Esophagus muscularis mucosa (tissue), 4 donors: ENCODE measurements at places on chromosomes 7 and 10. TPM values are rescaled to one million over a fixed set of nuclear protein-coding genes. Genes with fewer than 3 reads are reported as not detected.

- no peak for DNase-seq
These were observed 49.5 kb downstream of the ZNF37A start for GRCh38 chr10:38143587-38143986.

- no peak for DNase-seq
These were observed 210.5 kb downstream of the ETV1 start for GRCh38 chr7:13778967-13779366.

- DNase-seq = no peak
These were observed 167.9 kb upstream of the PRSS1 start for GRCh38 chr7:142581341-142581740.

DNA sequence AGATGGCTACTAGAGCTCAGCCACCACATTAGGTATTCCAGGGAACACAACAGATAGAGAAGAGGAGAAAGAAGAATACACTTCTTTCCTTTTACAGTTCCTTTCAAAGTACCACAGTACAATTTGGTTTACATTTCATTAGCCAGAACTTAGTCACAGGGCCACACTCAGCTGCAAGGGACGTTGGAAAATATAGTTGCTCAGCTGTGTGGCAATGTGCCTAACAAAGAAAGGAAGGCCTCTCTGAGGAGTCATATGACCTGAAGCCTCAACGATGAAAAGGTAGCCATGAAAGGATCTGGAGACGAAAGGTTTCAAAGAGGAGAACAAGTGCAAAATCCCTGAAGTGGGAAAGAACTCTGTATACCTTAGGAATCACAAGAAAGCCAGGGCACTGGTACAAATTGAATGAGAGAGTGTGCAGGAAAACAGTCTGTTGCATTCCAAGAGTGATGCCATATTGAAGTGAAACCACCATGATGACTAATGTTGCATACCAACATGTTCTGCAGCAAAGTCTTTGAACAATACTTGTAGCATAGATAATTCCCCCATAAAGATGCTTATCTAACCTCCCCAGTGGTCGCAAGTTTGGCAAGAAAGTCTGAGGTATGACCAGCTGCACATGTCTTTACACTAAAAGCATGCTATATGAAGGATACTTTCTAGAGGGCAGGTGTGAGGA is 278.9 kb downstream of the HPSE2 start:
- no peak for DNase-seq

- no peak for DNase-seq
These were observed 21.9 kb downstream of the FRA10AC1 start for GRCh38 chr10:93680412-93681047.

GRCh38 chr7:23471106-23471859 is 992 bp upstream of the IGF2BP3 start:
- peak; percentile 77 for DNase-seq

DNA sequence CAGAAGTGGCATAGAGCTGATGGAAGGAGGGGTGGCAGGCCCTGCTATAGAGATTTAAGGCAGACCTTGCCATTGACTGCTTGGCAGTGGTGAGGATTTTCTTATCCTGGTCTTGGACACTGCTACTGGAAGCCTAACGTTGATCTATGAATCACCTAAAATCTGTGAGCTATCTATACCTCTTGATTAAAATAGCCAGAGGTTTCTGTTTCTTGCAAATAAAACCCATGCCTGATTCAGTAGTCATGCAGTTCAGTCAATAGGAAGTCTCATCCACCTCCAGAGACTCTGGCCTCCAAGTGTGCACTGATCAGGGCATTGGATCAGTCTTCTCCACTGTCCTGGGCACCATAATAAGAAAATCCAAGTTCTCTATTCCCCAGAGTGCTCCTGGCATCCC is 286.5 kb downstream of the PTEN start:
- no peak for DNase-seq

GRCh38 chr10:3872712-3873329 is 87.8 kb upstream of the KLF6 start:
- DNase-seq = no peak

DNA sequence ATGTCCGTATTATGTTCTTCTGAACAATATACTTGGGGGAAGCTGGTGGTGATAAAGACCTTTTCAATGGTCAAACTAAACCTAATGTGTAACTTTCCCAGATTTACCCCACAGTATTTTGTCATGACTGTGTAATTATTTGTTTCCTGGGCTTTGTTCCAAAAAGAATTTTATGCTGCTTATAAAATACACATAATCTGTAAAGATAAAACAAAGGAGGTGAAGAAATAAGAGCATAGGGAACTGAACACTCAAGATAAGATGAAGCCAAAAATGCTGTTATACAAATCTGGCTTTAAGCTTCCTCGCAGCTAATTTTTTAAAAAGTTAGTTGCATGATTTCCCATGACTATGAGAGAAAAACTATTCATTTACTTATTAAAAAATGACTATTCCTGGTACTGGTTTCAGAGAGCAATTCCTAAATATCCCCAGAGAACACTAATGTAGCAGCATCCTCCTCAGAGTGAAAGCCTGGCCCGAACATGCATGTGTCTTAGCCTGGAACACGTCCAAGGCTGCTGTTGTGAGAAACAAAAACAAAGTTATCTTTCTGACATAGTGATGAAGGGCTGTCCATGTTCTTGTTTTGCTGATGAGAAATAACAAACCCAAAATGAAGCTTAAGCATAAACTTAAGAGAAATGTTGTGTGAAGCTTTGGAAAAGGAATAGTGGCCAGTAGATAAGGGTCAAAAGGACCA is 33.9 kb downstream of the MALSU1 start:
- no peak for DNase-seq

- DNase-seq = no peak
These were observed 28.2 kb upstream of the SEMA3D start for GRCh38 chr7:85215098-85215497.

GRCh38 chr10:11274452-11274851 is 256.8 kb downstream of the CELF2 start:
- DNase-seq = no peak

- DNase-seq = no peak
These were observed 33.3 kb downstream of the COX15 start for GRCh38 chr10:99698504-99699080.

DNA sequence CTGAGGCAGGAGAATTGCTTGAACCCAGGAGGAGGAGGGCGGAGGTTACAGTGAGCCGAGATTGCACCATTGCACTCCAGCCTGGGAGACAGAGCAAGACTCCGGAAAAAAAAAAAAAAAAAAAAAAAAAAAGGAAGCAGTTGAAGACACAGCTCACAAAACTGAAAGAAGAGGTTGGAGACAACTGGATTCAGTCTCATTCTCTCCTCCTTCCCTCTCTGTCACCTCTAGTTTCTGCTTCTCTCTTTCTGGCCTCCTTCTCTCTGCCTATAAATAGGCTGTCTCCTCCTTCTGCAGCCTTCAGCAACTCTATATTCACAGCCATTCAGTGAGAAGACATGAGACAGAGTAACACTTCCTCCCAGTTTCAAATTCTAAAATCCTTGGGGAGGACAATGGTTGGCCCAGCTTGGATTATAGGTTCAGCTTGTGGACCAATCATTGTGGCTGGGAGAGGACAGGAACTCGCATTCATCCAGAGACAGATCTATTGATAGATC is 125.6 kb upstream of the HABP2 start:
- DNase-seq = no peak

- no peak for DNase-seq
These were observed 179.2 kb upstream of the BET1 start for GRCh38 chr7:94183289-94183749.

DNA sequence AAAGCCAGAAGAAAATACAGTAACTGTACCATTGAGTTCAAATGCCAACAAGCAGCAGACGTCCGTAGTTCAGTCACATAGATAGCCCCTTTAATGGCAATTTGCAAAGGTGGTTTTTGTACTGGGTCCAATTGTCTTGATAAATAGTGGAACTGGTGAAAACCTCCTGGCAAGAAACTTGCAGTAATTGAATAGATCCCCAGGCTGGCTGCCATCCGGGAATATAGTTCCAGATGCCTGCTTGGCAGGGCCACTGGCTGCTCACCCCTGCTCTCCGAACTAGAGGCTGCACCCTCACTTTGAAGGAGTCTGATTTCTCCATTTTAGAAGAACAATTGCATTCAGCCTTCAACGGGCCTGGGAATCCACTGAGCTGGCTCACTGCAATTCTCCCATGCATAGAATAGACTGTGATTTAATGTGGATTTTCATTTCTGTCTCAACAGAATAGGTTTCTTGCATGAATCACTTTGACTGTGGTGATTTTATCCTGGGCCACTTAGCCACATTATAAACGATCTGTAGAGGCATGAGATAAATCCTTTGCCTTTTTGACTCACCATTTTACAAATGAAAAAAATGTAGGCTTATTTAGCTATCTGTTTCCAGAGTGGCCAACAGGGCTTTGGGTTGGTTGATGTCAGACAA is 35.9 kb upstream of the ELMO1 start:
- DNase-seq = no peak

GRCh38 chr7:44213206-44213876 is 12.6 kb downstream of the YKT6 start:
- no peak for DNase-seq

- DNase-seq = peak; percentile 70
These were observed 139.2 kb downstream of the TEX36 start for GRCh38 chr10:125543796-125544195.

DNA sequence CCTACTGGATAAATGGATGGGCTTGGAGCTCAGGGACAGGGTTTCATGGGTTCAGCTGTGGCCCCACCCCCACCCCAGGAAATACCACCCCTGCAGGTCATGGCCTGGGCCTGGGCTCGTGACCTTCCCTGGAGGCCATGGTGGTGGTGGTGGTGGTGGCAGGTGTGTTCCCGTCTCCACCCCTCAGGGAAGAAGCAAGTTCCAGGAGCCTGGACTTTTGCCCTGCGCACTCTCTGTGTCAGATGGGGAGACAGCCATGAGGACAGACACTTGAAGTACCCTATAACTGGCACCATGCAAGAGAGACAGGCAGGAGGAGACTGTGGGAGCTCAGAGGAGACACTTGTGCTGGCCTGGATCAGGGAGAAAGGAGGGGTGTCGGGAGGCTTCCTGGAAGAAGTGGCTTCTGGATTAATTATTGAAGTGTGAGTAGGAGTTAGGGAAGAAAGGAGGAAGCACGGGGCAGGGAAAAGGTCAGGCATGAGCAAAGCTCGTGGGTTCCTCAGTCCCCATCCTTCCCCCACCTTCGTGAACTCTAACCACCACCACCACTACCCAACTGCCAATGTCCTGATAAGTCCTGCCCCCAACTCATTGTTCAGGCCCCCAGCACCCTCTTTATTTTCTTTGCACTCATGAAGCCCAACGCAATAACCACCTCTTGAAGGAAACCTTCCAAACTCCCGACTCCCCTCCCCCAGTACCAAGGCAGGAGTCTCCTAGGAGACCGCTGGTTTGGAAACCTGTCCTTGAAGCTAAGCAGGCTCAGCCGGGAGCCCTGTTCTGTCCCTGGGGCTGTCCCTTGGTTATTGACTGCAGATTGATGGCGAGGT is 8.9 kb downstream of the SH2B2 start:
- no peak for DNase-seq

The DUSP5 gene
- total RNA-seq = 5.1 TPM

The MPP7 gene
- 59.1 TPM for total RNA-seq

The ZNF783 gene
- total RNA-seq = 11.8 TPM
